ENCODE measurements at places on chromosomes 2 and 18.

DNA sequence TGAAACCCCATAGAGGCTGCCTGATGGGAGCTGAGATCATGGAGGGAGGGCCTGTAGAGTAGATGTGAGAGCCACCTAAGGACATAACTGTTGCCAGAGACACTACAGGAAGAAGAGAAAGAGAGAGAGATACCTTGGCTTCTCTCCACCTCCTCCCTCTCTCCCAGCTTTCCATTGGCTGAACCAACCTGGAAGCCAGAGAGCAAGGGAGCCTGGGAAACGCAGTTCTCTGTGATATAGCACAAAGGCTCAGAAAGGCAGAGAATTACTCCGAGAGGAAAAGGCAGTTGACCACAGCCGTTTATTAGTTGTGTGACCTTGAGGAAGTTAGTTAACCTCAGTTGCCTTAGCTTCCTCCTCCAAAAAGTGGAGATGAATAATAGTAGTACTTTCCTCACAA is 37.7 kb upstream of the MAT2A start:
- no peak for DNase-seq

- peak; percentile 17 for DNase-seq
These were observed 47.8 kb upstream of the SLC4A10 start for GRCh38 chr2:161576421-161576820.

DNA sequence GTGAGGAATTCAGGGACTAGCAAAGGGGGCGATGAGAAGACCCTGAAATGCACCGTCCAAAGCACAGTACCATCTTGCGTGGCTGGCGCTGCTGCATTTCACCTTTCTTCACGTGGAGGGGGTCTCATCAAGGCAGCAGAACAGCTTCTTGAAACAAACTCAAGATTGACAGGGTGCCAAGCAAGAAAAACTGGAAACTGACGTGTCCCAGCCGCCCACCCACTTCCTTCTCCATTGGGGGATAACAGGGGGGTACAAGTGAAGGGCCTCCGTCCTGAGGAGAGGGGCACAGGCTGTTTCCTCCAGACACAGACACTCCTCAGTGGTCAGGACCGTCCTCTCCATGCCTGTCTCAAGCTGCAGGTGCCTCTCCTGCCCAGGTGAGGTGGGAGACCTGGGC is 32.5 kb downstream of the HDAC4 start:
- no peak for DNase-seq

- no peak for DNase-seq
These were observed 375.0 kb downstream of the RNF144A start for GRCh38 chr2:7292154-7292691.

DNA sequence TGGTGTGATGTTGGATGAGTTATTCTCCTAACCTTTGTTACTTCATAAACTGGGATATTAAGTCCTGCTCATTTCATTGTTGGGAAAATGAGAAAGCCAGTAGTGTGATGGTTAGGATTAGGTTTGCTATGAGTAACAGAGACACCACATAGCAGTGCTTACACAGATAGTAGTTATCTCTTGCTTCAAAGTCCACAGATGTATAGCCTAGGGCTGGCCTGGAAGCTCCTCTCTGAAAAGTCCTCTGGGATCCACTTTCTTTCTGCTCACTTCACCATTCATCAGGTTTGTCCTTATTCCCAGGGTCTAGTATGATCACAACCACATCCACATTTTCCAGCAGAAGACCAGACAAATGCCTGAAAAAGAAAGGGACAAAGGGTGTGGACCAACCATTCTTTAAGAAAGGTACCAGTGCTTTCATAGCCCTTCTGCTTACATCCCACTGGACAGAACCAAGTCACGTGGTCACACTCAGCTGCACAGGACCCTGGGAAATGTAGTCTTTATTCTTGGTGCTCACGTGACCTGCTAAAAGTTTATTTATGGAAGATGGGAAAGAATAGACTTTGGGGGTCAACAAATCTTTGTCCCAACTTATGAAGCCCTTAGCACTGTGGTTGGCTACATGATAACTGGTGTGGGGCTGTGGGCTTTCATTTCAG is 108.9 kb downstream of the INSIG2 start:
- DNase-seq, result no peak

DNA sequence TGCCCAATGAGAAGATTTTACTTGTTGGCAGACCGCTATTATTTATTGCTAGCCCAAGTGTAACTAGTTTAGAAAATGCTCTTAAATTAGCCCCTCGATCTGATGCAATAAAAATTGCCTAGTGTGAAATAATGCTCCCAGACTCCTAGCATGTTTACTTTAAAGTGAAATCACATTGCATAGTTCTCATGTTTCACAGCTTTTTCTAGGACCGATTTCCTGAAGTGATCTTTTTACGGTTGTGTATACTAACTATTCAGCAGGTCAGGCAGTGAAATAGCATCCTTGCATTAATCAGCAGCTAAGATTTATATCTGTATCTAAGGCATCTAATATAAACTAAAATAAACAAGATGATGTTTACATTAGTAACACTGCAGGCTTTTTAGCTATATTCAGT is 52.4 kb downstream of the PMS1 start:
- no peak for DNase-seq

DNA sequence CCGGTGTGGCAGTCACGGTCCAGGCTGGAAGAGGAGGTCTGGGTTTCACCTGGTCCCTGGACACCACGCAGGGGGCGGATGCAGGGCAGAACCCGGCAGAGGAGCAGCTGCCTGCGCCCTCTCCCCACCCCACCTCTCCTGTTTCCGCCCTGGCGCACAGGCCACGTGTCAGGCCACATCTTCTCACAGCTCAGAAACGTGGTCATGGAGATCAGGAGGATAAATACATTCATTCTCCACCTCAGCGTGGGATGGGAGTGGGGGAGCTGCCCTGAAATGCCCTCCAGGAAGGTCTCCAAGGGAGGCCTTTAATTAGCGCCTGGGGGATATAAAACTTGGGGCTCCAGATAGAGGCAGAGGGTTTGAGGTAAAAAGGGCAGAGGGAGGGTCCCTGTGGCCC is 142.0 kb downstream of the KCTD1 start:
- no peak for DNase-seq

DNA sequence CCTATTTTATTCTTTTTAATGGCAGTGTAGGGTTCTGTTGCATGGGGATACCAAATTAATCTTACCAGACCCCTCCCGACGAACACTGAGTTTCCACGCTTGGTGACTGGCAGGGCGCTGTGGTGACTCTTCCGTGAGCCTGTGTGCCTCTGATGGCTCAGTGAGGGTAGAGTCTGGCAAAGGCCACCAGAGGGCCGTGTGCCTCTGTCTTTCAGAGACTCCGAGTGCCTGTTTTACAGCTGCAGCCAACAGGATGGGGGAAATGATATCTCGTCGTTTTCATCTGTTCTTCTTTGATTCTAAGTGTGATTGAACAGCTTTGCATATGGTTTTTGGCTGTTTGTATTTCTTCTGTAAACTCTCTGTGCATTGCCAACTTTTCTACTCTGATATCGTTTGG is 99.8 kb downstream of the ZNF236 start:
- peak; percentile 73 for DNase-seq

DNA sequence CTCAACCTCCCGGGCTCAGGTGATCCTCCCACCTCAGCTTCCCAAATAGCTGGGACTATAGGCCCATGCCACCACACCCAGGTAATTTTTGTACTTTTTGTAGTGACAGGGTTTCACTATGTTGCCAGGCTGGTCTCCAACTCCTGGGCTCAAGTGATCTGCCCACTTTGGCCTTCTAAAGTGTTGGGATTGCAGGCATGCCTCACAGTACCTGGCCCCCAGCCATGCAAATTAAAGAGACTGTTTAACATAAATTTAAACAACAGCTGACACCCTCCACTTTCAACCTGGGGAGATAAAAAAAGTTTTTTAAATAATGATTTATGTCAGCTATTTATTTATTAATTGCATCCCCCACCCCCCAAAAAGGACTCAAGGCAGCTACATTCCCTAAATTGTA is 234.7 kb downstream of the CCDC178 start:
- no peak for DNase-seq

DNA sequence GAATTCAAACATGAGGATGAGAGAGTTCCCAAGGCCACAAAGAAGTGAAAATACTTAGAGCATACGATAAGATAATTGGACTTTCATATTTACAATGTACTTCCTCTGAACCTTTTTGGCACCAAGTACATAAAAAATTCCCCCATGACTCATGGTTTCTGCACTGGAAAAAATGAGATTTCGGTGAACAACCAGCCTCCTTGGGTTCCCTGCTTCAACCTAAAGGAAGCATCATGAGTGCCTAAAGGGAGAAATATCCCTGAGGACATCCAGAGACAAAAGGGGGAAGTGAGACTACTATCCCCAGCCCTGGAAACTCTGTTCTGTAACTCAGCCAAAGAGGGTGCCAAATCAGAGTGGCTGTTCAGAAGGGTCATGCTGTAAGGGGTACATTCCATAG is 562.7 kb upstream of the SLC39A10 start:
- DNase-seq, result peak; percentile 1

GRCh38 chr2:179612108-179612507 is 249.3 kb downstream of the ZNF385B start:
- DNase-seq, result no peak

DNA sequence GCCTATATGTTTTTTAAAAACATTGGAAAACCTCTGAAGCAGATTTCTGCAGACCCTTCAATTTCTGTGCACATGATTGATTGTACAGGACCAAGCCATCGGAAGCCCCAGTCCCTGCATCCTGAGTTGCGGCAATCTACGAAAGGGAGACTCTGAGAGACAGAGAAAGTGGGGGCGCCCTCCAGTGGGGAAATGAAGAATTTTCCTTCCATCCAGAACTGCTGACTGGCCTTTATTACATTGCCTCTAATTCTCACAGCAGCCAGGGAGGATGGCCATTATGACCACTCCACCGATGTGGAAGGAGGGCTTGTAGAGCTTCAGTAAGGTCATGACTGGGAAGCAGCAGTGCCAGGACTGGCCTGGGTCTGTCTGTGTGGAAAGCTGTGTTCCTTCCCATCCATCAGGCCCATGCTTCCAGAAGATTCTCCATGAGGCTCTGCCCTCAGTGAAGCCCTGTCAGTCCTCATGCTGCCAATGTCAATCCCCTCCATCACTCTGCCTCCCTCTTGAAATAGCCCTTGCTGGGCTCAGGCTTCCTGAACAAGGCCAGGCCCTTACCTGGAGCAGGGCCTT is 20.0 kb upstream of the RESP18 start:
- DNase-seq, result peak; percentile 72

DNA sequence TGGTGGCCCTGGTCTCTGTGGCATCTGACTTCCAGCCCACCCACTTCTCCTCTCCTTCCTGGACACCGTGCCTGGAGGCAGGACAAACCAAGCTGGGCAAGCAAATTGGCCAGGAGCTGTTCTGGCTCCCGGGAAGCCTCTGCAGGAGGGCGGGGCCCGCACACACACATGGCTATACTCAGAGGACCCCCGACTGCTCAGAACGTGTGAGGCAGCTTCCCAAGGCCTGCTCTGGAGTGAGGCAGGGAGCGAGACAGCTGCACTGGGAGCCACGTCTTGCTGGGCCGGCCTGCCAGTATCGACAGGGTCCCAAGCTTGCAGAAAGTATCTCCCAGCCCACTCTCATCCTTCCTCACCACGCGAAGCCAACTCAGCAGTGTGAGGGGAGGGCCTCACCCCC is 257.3 kb downstream of the TWIST2 start:
- DNase-seq, result no peak

DNA sequence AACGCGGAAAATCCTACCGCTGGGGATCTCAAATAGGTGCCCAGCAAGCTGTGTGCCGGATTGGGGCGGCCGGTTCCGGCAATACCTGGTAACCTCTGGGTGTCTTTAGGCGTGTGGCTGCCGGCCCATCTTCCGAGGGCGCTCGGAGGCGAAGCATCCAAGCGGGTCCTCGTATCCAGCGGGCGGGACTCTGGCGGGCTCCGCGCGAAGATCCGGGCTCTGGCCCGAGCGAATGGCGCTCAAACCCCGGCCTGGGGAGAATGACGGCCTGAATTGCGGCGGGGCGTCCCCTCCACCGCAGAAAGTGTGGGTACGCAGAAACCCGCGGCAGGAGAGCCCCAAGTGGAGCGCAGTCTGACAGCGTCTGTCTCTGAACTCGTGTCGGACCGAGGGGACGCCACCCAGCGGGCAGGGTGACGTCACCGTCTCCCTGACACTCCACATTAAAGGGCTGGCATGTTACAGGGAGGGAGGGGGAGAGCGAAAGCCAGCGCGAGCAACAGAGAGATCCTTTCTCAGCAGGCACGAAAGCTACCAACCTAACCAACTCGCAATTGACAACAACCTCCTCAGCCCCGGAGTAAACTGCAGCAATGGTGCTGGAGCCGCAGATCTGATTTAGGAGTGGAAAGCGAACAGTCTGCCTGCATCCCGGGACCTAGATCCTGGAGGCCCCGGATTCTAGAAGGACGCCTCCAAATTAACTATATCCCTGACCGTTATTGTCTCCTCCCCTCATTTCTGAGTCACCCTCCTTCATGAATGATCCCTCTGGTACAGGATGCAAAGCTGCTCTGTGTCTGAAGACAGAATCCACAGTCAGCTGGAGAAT is at the start of gene SKOR2:
TSS of gene SKOR2 (minus strand) at position 372 of the 832 bp plus-strand sequence. CDS start 2,477 bp downstream, outside the sequence.
- DNase-seq, result no peak

GRCh38 chr2:142723236-142723635 is 154.2 kb upstream of the KYNU start:
- no peak for DNase-seq

- no peak for DNase-seq
These were observed 294.1 kb upstream of the FANCL start for GRCh38 chr2:58535182-58535581.

DNA sequence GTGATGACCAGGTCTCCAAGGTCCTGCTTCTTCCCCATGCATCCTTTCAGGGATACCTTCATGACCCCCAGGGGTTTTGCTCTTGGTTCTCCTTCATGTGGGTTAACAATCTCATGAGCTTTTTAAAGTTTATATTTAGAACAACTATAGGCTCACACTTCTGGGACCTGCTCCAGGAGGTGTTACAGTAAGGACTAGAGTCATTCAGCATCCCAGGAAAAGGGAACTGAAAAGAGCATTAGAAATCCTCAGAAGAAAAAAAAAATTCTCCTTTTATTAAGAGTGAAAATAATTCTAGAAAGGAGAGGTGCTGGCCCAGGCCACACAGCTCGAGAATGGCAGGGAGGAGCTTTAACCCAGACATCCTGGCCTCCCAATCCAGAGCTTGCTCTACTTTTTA is 66.5 kb downstream of the SETBP1 start:
- DNase-seq, result no peak

DNA sequence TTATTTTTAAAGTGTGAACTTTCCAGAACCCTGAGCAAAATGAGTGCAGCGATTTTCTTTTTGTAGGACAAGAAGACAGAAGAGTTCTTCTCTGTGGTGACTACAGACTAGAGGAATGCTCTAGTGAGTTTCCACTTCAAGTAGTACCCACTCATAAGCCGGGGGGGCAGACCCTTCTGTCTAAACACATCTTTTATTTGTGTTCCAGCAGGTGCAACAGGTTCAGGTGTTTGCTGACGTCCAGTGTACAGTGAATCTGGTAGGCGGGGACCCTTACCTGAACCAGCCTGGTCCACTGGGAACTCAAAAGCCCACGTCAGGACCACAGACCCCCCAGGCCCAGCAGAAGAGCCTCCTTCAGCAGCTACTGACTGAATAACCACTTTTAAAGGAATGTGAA is 25.2 kb downstream of the PTRHD1 start:
- no peak for DNase-seq

Measured in activated CD4-positive, alpha-beta T cell treated with anti-CD3 and anti-CD28 coated beads, Interleukin-2, Interleukin-6, amounts not matched to agents 100 ng/mL and 50 ng/mL, durations not matched to agents 16 hours and 8 hours (primary cell).